ENCODE measurements at places on chromosomes 1 and 21.

DNA sequence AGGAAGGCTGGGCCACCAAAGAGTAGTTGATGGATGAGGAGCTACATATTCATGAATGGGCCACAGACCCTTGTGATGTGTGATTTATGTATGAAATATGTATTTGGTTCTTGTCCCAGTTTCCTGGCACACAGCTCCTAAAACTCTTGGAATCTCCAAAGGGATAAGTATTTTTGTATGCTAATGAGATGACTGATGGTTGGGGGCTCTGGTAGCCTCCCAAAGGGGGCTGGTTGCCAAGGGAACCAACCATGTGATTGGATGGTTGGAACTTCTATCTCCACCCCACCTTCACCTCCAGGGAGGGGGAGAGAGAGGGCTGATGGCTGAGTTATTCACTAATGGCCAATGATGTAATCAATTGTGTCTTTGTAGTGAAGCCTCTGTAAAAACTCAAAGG lies 77.1 kb downstream of the ZNF281 start:
- no peak for DNase-seq

- DNase-seq, result no peak
These were observed 99.8 kb downstream of the KAZN start for GRCh38 chr1:14698314-14698713.

GRCh38 chr1:35535243-35535642 lies 22.0 kb downstream of the KIAA0319L start:
- no peak for DNase-seq

GRCh38 chr1:156523801-156524480 lies 23.4 kb upstream of the MEF2D start:
- no peak for DNase-seq

GRCh38 chr21:42430521-42430920 lies 26.8 kb downstream of the UBASH3A start:
- DNase-seq, result no peak

- DNase-seq, result no peak
These were observed 9.5 kb downstream of the NOL9 start for GRCh38 chr1:6544831-6545230.

GRCh38 chr21:15144026-15144425 lies 79.2 kb upstream of the NRIP1 start:
- no peak for DNase-seq

- DNase-seq, result peak; percentile 63
These were observed 729 bp upstream of the CDCA8 start for GRCh38 chr1:37691497-37692077.

GRCh38 chr1:64986903-64987871 lies 20.8 kb upstream of the JAK1 start:
- DNase-seq, result no peak

GRCh38 chr1:14259191-14259757 lies 339.2 kb upstream of the KAZN start:
- no peak for DNase-seq

GRCh38 chr1:156623946-156624813 lies 5.0 kb downstream of the HAPLN2 start:
- peak; percentile 85 for DNase-seq

DNA sequence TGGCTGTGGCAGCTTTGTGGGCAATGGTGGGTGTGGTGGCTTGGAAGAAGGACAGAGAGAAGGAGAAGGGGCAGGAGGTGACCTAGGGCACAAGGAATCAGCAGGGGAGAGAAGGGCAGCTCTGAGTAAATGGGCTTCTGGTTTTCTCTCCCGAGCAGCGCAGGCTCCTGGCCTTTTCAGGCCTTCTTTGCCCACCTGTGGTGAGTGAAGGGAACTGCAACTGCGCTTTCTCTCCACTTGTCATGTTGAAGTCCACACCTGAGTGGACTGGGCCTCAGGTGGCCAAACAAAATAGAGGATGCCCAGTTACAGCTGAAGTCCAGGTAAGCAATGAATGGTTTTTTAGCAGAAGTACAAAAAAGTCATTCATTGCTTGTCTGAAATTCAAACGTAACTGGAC lies 29.4 kb upstream of the KCNA10 start:
- DNase-seq, result no peak

DNA sequence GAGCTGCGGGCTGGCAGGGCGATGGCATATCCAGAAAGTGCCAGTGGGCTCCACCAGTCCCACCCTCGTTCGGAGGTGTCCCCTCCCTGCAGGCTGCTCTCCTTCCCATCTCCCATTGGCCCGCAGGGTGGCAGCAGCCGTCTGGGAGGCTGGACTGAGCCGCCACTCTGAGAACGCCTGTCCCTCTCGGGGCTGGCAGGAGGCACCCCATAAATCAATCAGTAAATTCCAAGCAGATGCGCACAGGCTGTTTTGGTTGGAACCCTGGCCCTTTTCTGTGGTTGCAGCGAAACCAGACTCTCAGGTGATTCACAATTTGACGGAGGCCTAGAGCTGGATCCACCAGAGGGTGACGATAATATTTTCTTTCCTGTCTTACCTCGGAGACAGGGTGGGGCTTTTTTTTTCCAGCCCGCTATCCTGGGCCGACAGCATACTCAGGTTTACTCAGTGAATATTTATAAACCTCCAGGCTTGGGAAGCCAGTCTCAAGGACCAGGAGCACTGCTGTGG lies 99.7 kb downstream of the GLIS1 start:
- no peak for DNase-seq

- no peak for DNase-seq
These were observed 37.8 kb upstream of the GBP5 start for GRCh38 chr1:89310505-89310904.

GRCh38 chr1:190179817-190180216 lies 297.8 kb downstream of the BRINP3 start:
- DNase-seq, result no peak

DNA sequence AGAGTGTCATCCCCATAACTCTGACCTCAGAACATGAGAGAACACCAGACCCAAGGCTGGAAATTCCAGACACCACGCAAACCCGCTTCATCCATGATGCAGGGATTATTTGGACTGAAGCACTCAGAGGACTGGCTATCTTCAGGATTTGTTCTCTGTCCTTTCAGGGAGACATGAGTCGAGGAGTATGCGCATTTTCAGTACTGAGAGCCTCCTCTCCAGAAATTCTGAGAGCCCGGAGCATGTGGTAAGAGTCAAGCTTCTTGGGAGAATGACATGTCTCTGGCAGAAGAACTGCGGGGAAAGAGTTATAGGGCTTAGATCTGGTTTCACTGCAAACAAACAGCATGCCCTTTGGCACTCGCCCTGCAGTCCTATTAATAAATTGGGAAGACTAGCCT lies 6.9 kb downstream of the LAX1 start:
- DNase-seq, result no peak

DNA sequence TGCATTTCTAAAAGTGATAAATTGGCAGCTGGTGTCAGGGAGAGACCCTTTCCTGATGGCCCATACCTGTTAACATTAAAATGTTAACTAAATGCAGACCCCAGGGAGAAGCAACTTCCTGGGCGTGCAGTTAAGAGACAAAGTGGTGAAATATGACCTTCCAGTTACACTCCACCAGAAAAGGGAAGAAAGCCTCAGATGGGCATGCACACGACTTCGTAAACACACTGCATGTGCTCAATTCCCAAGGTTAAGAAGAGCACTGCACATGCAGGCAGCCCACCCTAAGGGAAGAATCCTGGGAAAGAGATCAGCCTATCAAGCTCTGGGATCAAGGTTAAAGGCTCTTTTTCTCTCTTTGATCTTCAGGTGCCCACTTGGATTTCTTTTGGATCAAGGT lies 9.7 kb upstream of the GBP6 start:
- DNase-seq, result no peak

DNA sequence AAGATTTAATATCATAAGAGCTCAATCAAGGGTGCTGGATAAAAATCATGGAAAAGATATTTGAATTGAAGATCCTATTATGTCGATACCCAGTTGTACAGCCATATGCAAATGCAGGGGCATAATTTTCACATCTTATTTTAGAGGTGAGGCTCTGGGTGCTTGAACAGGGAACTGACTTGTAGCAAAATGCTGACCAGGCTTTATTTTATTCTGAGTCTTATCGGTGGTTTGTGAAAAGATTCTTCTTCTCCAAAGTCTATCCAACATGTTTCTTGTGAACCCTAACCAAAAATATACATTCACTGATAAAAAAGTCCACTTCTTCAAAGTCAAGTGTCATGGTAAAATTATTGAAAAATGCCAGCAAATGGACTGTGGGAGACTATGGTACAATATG lies 475.5 kb upstream of the NEGR1 start:
- no peak for DNase-seq

DNA sequence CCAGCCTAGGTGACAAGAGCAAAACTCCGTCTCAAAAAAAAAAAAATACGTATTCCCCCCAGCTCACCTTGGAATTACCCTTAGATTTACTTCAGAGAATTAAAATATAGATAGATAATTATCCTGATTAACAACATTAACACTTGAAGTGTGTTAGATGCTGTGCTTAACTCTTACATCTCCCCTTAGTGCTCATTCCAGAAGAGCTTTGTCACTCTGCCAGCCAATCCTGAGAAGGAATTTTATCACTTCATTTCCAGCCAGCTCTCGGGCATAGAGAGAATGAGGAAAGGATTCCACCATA lies 1.6 kb upstream of the SHC1 start:
- DNase-seq, result no peak
